Activated T-cell treated with anti-CD3 and anti-CD28 coated beads, Interleukin-2, amount 50 U/mL, for 72 hours (primary cell): ENCODE measurements at places on chromosomes 2 and 18.

- no peak overlapping the region for H3K4me3 ChIP-seq
- H3K27me3 ChIP-seq, result no peaks in the 10 kb centered on the region
- H3K27ac ChIP-seq, result no peak overlapping the region
- DNase-seq, result no peak
- H3K36me3 ChIP-seq, result no peaks in the 10 kb centered on the region
These were observed 413.8 kb upstream of the LINC00305 start for GRCh38 chr18:64562651-64563050.

GRCh38 chr2:241833101-241833663 lies 24.2 kb downstream of the NEU4 start:
- DNase-seq, result no peak
- H3K4me3 ChIP-seq, result no peak overlapping the region
- peaks cover 32% of the 10 kb centered on the region for H3K27me3 ChIP-seq
- H3K4me1 ChIP-seq, result peaks cover 16% of the 10 kb centered on the region
- no peaks in the 10 kb centered on the region for H3K36me3 ChIP-seq

DNA sequence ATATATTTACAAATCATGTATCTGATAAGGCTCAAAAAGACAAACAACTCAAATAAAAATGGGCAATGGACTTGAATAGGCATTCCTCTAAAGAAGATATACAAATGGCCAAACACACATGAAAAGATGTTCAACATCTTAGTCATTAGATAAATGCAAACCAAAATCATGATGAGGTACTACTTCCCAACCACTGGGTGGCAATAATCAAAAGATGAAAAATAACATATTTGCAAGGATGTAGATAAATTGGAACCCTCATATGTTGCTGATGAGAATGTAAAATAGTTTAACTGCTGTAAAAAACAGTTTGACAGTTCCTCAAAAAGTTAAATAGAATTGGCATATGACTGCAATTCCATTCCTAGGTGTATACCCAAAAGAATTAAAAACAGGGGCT lies 132.3 kb downstream of the TTC32 start:
- no peaks in the 10 kb centered on the region for H3K36me3 ChIP-seq
- H3K27me3 ChIP-seq, result peaks cover 22% of the 10 kb centered on the region
- H3K4me3 ChIP-seq, result no peak overlapping the region
- no peaks in the 10 kb centered on the region for H3K4me1 ChIP-seq

DNA sequence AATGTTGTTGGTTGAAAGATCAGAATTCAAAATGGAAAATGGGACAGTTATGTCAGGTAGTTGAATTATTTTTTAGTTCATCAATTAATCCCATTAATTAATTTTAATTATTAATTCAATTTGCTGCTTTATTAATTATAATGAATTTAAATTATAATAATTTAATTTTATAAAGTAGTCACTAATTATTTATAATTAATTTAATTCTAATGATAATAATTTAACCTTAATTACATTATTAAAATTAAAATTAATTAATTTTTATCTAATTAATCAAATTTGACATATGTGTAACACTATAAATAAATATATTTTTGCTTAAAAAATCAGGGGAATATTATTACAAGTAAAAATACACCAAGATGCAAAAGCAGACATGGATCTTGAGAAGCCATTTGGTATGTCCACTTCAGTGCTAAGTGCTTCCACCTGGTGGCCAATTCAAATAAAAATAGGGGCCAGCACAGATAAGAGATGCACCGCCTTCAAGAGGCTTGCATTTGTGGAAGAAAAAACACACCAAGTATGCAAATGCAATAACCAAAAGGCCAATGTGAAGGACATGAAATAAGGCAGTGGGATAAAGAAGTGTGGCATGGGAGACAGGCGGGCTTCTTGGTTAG lies 73.2 kb downstream of the MBP start:
- DNase-seq, result no peak
- peak overlapping the region; percentile 79 for H3K27ac ChIP-seq
- peak overlapping the region; percentile 73 for H3K4me3 ChIP-seq
- H3K36me3 ChIP-seq, result peaks cover 30% of the 10 kb centered on the region

- H3K4me3 ChIP-seq, result no peak overlapping the region
- H3K4me1 ChIP-seq, result no peaks in the 10 kb centered on the region
- no peak overlapping the region for H3K27ac ChIP-seq
- DNase-seq, result no peak
- H3K27me3 ChIP-seq, result no peaks in the 10 kb centered on the region
These were observed 307.0 kb downstream of the PIEZO2 start for GRCh38 chr18:10842371-10842770.

DNA sequence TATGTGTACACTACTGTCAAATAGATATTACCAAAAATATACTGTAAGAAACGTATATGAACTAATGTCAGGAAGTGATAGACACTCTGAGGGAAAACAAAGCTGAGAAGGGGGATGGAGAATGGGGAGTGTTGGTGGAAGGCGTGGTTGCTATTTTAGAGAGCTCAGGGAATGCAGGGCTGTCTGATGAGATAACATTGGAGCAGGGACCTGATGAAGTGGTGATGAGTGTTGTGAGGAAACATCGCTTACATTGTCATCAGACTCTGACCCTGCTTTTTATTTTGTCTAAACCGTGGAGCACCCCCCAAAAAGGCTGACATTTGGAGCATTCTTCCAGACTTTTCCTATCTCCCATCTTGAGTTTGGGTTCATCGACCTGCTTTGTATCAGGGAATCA lies 194.7 kb downstream of the LTBP1 start:
- DNase-seq, result no peak
- peaks cover 32% of the 10 kb centered on the region for H3K27me3 ChIP-seq
- peaks cover 6% of the 10 kb centered on the region for H3K4me1 ChIP-seq
- no peak overlapping the region for H3K27ac ChIP-seq

GRCh38 chr2:221997100-221997499 lies 301.7 kb downstream of the PAX3 start:
- no peak overlapping the region for H3K27ac ChIP-seq
- H3K36me3 ChIP-seq, result no peaks in the 10 kb centered on the region
- H3K4me3 ChIP-seq, result no peak overlapping the region
- H3K27me3 ChIP-seq, result peaks cover 7% of the 10 kb centered on the region
- H3K4me1 ChIP-seq, result no peaks in the 10 kb centered on the region

- no peaks in the 10 kb centered on the region for H3K36me3 ChIP-seq
- no peak overlapping the region for H3K27ac ChIP-seq
- H3K4me3 ChIP-seq, result no peak overlapping the region
- H3K4me1 ChIP-seq, result no peaks in the 10 kb centered on the region
- peaks cover 5% of the 10 kb centered on the region for H3K27me3 ChIP-seq
These were observed 107.2 kb upstream of the UBE2E3 start for GRCh38 chr2:180873219-180873618.

DNA sequence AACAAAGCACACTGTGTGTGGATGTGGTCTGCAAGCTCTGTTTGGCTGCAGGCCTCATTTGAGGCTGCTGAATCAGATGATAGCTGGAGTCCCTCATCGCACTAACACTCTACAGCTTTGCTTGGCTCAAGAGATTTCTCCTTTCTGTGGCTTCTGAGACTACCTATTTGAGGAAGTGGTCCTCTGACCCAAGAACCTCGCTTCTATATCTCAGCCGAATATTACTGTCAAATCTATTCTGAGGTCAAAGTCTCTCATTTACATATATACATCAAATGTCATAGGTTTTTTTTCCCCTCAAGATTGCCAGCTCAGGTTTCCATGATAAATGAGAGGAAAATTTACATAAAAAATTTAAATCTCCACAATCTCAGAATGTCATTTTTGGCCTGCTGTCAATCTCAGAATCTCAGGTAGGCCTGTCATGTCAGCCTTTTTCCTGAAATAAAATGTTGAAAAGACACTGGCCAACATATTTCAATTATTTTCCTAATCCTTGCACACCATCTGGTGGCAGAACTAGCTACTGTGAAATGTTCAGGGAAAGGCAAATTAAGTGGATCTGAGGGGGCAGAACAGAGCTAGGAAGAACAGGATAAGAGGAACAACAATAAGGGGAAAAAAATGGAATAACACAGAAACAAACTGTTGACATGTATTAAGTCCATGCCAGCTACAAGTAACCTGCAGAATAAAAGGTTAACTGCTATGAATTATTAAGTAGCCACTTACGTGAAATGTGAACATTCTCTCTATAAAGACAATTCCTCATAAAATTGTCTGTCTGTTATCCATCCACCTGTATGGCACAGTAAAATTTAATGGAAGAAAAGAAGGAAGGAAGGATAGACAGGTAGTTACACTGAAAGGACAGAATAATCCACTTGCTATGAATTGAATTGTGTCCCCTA lies 39.3 kb downstream of the AP1S3 start:
- DNase-seq, result no peak
- H3K27ac ChIP-seq, result no peak overlapping the region
- H3K27me3 ChIP-seq, result no peaks in the 10 kb centered on the region
- H3K4me3 ChIP-seq, result no peak overlapping the region
- H3K4me1 ChIP-seq, result peaks cover 4% of the 10 kb centered on the region
- no peaks in the 10 kb centered on the region for H3K36me3 ChIP-seq

DNA sequence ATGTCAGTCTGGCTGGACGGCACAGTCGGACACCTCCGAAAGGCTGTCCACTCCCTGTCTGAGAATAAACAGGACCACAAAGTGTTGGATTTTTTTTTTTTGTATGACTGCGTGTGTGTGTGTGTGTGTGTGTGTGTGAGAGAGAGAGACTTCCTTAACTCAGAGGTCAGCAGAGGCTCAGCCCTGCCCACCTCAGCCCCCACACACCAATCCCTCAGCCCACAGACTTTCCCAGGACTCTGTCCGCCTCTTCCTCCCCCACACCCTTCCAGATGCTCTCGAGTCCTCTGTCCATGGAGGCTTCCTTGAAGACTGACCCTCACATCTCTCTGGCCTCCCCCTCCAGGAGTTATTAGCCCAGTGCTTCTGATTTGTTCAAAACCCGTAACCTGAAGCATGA lies 147.3 kb downstream of the BCL11A start:
- no peak overlapping the region for H3K4me3 ChIP-seq
- peaks cover 6% of the 10 kb centered on the region for H3K27me3 ChIP-seq
- H3K27ac ChIP-seq, result no peak overlapping the region
- DNase-seq, result no peak
- no peaks in the 10 kb centered on the region for H3K4me1 ChIP-seq

GRCh38 chr2:200174433-200175216 lies 131.9 kb upstream of the SPATS2L start:
- no peaks in the 10 kb centered on the region for H3K36me3 ChIP-seq
- no peak for DNase-seq
- H3K27ac ChIP-seq, result no peak overlapping the region

DNA sequence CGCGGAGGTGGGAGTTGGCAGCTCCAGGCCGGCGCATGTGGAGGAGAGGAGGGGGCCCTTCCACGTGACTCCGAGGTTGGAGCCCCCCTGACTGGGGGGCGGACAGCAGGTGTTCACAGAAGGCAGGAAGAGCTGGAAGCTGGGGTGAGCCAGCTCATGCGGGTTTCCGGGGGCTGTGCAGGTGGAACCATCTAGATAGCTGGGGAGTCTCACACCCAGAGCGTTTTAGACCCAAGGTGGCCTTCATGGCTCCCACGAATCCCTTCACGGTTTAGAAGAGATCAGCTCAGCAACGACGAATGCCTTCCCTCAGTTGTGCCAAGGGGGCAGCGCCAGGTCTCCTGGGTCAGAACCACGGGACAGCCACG lies 740.5 kb upstream of the SALL3 start:
- DNase-seq, result no peak
- H3K4me1 ChIP-seq, result no peaks in the 10 kb centered on the region
- H3K36me3 ChIP-seq, result peaks cover 5% of the 10 kb centered on the region
- H3K27ac ChIP-seq, result no peak overlapping the region
